CD4-positive, alpha-beta T cell treated with Interleukin-6 at 100 ng/mL for 8 hours (primary cell): ENCODE measurements at places on chromosomes 16 and 17.
A peak's percentile ranks its signal among the peaks of the same experiment; 100 is the strongest.

GRCh38 chr17:31311526-31311925, 2.3 kb downstream of the EVI2B start:
- DNase-seq, result no peak

DNA sequence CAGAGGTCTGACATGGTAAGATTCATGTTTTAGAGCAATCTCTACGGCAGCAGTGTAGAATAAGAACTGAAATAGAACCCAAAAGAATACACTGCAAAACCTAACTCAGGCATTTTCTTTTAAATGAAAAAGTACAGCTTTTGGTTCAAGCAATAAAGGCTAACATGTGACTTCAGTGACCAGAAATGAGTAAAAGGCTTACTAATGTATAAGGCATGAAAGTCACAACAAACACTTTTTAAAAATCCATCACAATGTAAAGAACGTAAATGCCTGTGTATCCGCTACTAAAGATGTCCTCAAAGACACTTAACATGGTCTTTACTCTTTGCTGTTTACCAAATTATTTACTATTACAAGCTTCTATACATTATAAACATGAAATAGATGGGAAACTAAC, 16.6 kb downstream of the KIAA0753 start:
- no peak for DNase-seq

GRCh38 chr16:2904100-2904921, 7.4 kb upstream of the FLYWCH1 start:
- DNase-seq, result peak; percentile 78

- DNase-seq, result no peak
Observed at GRCh38 chr16:3949946-3950342, 69.4 kb upstream of the CREBBP start.

- DNase-seq, result no peak
Observed at GRCh38 chr16:89444728-89445127, 45.6 kb downstream of the ANKRD11 start.

DNA sequence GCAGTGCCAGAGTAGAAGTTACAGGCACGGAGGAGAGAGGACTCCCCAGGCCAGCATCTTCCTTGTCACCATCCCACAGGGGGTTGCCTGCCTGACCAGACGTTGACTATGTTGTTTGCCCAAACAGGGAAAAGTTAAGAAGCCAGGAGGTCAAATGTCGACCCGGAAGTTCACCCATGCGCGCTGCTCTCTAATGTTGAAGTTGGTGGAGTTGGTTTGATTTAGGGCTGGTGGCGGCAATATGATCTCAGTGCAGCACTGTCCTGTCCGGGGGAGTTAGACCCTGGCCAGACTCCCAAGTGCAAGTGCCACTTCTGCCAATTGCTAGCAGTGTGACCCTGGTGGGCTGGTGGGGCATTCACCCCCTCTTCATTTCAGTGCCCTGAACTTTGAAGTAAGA, 30.4 kb downstream of the RGS9 start:
- DNase-seq, result no peak

GRCh38 chr16:68995011-68995504, 110.4 kb upstream of the HAS3 start:
- DNase-seq, result no peak

DNA sequence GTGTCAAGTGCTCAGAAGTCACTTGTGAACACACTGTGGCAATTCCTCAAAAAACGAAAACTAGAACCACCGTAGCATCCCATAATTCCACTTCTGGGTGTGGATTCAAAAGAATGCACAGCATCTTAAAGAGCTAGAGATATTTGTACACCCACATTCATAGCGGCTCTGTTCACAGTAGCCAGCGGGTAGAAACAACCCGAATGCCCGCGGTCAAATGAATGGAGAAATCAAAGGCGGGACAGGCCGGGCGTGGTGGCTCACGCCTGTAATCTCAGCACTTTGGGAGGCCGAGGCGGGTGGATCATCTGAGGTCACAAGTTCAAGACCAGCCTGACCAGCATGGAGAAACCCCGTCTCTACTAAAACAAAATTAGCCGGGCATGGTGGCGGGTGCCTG, 337.5 kb downstream of the SEC14L1 start:
- no peak for DNase-seq

DNA sequence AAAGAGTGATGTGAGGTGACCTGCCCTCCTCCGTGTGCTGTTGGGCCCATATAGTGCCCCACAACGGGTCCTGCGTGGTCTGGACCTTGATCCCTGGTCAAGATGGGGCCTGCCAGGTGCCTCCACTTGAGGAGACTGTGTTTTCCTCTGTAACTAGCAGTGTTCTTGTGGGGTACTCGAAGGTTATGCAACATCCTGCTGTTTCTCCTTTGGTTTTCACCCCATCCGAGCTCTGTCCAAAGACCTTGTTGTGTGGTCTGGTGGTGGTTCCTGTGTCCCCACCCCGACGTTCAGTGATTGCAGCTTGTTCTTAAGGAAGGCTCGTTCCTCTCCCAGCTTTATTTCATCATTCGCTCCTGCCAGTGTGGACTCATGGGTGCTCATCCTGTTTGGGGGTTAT, 38.7 kb upstream of the ZNF750 start:
- no peak for DNase-seq

- no peak for DNase-seq
Observed at GRCh38 chr16:24189941-24190340, 66.2 kb upstream of the CACNG3 start.

DNA sequence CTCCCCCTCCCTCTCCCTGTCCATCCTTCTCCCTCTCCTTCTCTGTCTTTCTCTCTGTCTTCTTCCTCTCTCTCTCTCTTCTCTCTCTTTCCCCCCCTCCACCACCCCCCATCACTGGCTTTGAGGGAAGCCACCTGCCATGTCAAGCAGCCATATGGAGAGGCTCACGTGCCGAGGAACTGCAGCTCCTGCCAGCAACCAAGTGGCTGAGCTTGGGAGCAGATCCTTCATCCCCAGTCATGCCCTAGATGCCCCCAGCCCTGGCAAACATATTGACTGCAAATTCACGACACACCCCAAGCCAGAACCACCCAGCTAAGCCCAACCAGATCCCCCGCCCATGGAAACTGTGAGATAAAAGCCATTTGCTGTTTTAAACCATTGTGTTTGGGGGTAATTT, 40.9 kb upstream of the RBFOX3 start:
- no peak for DNase-seq

- DNase-seq, result no peak
Observed at GRCh38 chr17:37084372-37084771, 135.6 kb downstream of the AATF start.

- DNase-seq, result no peak
Observed at GRCh38 chr17:72423286-72423589, 302.4 kb downstream of the SOX9 start.

DNA sequence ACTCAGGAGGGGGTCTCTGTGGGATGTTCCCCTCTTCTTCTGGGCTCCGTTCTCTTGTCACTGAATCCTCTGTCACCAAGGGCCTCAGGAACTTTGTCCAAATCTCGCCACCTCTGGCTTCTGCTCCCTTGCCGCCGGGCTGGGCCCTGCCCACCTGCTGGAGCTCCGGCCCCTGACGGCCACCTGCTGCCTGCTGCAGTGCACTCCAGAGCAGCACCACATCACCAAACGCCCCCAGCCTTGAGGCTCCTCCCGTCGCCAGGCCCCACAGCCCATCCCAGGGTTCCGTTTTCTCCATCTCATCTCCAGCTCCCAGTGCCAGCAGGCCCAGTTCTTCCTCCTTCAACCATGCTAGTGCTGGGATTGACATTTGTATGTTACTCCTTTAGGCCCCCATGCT, 43.6 kb downstream of the FOXL1 start:
- no peak for DNase-seq

DNA sequence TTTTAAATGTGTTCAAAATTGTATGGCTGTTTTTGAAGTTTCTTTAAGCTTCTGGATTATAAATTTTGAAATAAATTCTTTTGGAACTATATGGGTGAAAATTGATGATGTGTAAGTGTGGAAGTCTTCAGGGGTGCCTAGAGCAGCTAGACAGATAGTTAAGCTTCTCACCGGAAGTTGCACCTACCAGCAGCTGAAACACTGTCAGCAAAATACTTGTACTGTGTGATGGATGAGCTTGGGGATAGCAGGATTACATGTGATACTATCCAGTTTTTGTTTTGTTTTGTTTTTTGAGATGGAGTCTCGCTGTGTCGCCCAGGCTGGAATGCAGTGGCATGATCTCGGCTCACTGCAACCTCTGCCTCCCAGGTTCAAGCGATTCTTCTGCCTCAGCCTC, 19.7 kb downstream of the RBL2 start:
- DNase-seq, result peak; percentile 42

DNA sequence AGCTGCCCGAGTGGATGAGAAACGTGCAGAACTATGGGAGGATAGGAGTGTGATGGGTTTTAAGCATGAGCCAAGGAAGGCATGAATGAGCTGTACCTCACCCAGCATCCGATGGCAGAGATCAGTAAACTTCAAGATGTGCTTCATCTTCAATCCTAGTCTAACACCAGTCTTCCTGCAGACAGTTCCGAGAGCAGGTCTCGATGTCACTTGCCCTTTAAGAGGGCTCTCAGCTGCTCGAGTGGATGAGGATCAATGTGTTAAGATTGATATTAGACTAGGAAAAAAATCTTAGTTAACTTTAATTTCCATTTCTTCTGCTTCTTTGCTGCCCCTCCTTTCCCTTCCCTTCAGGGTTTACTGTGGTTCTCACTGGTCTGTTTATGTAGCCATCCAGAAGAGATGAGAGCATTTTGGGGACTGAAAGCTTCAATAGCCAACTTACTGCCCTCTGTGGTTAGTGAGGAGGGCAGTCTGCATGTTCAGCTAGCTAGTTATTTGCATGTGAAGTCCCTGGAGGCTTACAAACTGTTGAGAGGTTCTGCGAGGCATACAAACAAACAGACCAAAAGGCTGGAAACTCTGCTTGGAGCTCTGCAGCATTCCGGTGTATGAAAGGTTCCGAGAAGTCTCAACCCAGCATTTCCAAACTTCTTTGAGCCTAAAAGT, 15.3 kb downstream of the KLHL36 start:
- no peak for DNase-seq

DNA sequence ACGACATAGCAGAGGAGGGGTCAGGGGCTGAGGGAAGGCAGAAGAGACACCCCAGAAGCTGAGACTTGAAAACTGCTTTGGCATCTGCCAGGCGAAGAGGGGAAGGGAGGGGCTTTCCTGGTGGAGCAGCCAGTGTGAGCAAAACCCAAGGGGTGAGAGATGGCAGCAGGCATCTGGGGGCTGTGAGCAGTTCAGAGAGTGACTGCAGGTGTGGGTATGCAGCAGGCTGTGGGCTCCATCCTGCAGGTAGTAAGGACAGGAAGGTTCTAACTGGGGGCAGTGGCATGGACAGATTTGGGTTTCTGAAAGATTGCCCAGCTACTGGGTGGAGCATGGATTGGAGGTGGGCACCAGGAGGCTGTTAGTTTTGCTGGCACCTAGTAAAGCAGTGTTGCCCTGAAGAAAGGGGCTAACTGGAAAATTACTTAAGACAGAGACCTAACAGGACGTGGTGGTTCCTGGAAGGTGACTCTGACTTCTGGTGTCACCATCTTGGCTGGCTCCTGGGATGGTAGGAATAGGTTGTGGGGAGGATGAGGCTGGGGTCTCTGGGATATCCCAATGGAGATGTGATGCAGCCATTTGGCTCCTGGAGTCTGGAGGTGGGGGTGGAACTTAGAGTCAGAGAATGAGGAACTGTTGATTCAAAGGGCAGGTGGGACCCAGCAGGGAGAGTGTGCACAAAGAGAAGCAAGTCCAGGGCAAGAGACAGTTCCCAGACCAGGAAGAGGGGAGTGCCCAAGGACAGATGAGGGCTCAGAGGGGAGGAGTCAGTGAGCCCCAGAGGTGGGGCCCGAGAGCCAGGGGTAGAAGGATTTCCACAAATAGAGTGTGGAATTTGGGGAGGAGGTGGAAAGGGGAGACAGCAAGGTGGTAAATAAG, 11.2 kb downstream of the BCL7C start:
- DNase-seq, result no peak

DNA sequence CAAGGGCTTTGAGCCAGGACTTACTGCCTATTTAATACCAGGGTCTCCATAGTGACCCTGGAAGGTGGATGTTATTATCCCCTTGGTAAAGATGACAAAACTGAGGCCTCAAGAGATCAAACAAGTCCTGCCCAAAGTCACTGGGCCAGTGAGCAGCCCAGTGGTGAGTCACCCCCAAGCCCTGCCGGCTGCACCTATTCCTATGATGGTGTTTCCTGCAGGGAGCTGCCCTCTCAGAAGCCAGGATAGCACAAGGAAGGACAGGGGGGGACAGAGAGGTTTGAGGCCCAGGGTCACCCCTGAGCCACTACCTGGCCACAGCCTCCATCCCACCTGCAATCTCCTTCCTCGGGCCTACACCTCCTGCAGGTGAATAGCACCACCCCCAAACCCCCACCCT, 90.9 kb downstream of the SDK2 start:
- DNase-seq, result no peak

DNA sequence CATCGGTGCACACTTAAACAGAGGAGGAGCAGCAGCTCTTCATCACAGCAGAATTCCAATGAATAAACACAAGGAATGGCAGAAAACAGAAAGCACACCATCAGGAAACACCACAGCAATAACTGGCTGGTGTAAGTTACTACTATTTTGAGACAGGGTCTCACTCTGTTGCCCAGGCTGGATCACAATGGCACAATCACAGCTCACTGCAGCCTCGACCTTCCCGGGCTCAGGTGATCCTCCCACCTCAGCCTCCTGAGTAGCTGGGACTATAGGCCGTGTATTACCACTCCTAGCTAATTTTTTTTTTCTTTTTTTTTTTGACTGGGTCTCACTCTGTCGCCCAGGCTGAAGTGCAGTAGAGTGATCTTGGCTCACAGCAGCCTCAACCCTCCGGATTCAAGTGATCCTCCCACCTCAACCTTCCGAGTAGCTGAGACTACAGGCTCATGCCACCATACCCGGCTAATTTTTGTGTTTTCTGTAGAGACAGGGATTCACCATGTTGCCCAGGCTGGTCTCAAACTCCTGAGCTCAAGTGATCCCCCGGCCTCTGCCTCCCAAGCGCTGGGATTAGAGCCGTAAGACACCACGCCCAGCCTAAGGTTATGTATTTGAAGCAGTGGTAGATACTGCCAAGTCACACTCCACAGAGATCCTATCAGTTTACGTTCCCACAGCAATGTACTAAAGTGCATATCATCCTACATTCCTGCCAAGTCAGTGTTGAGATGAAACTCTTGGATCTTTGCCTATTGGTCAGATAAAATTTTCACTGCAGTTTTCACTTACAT, 20.7 kb downstream of the TRAP1 start:
- DNase-seq, result no peak

GRCh38 chr16:59973966-59974365, 1239.8 kb upstream of the GOT2 start:
- no peak for DNase-seq

DNA sequence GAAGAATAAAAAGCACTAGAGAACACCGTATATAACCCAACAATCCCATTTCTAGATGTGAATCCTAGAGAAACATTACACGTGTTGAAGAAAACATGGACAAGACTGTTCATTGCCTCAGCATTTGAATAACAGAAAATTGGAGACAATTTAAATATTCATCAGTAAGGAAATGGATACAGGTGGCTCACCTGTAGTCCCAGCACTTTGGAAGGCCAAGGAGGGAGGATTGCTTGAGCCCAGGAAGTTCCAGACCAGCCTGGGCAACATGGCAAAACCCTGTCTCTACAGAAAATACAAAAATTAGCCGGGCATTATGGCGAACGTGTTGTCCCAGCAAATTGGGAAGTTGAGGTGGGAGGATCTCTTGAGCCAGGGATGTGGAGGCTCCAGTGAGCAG, 2.7 kb upstream of the ATAD5 start:
- no peak for DNase-seq

- DNase-seq, result peak; percentile 66
Observed at GRCh38 chr16:8867932-8868415, 832 bp downstream of the CARHSP1 start.
